Activated T-cell treated with anti-CD3 and anti-CD28 coated beads for 48 hours (primary cell): ENCODE measurements at places on chromosomes 4 and X.

GRCh38 chr4:151458148-151458547 lies 49.2 kb downstream of the FHIP1A start:
- DNase-seq: no peak

- no peak for DNase-seq
These were observed 222.6 kb upstream of the PCDH18 start for GRCh38 chr4:137754652-137755471.

GRCh38 chr4:73617256-73617655 lies 3.0 kb downstream of the RASSF6 start:
- no peak for DNase-seq

GRCh38 chr4:68948985-68949384 lies 2.6 kb downstream of the UGT2A3 start:
- no peak for DNase-seq

DNA sequence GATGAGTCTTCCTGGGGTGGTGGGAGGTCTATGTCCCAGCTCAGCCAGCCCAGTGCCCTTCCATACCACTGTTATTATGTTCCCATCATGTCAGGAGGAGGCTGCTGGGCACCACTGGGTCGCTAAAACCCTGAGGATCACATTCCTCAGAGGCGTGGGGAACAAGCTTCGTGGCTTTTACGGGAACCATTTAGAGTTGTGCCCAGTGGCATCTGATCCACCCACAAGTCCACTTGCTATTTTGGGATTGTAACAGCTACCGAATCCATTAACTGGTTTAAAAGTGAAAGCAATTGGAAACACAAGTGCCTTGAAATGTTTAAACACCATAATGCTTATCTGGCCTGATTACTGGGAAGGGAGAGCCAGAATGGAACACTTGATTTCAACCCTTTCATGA lies 13.1 kb upstream of the CCKAR start:
- no peak for DNase-seq

GRCh38 chr4:108854786-108855185 lies 91.9 kb upstream of the ETNPPL start:
- DNase-seq: no peak

DNA sequence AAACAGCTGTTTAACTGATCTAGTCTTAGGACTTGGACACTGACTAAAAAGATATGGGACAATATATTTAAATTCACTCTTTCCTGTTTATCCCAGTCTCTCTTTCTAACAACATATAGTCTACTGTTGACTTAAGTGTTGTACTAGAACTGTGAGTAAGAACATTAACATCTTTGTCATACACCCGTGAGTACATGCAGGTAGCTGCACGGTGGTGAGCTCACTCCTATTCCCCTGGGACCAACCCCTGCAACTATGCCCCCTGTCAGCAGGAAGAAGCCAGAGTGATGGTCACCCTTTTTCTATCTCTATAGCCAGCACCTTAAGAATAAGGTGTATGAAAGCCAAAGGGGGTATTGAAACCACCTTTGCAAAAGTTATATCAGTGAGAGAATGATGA lies 17.6 kb downstream of the TBL1X start:
- no peak for DNase-seq

DNA sequence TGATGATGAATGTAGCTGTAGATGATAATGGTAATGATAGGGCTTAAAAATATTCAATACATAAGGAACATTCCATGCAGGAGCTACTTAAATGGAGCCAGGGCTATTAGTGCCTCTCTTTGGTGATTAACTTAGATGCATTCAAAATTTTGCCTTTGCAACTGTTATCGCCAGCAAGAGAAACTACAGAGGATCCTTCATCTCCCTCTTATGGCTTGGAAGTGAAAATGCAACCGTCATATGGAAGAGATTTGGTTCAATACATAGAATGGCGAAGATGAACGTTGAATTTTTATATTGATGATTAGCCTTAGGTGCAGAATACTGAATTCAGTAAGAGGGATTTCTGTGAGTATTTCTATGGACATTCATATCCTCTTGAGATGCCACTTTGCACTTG lies 134.5 kb upstream of the NLGN4X start:
- DNase-seq: no peak

DNA sequence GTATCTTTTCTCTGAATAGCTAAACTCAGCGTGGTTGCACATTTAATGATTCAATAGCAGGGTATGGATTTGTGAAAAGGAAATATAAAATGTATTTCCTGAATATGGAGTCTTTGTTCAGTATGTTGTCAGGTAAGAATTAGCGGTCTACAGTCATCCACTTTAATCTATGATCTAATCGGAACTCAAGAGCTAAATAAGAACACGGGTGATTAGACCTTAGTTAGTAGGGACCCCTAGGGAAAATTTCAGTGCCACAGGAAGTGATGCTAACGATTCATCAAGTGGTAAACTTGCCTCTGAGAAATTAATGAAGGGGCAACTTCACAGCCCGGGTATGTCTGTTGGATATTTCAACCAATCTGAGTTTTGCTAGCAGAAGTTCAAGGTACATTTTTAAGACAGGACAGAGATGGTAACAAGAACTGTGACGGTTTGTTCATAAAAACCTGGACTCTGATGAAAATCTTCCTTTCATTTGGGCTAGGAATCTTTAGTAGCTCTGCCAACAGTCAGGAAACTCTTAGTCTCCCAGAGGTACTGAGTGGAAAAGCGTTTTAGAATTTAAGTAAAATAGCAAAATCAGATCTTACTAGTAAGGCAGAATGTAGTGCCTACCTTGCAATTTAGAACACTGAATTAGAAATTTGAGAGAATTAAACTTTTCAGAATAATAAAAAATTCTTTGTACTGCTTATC lies 47.1 kb downstream of the PCDH7 start:
- no peak for DNase-seq

DNA sequence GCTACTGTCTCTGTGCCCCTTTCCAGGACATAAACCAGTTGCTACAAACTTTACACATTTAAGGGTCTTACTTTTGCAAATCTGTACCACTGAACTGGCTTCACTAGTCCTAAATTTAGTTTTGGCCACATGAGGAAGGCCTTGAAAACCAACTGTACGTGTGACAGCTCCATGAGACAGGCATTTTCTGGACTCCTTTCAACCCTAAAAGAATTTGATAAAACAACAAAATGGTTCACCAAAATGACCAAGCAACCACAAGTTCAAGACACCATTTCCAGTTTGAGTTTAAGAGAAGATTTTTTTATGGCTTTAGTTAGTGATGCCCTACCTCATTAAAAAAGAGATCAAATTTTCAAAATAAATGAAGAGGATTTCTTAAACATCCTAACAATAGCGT lies 246.4 kb downstream of the ZNF674 start:
- DNase-seq: no peak

GRCh38 chr4:8272472-8273428 lies 3.2 kb downstream of the HTRA3 start:
- DNase-seq: no peak

DNA sequence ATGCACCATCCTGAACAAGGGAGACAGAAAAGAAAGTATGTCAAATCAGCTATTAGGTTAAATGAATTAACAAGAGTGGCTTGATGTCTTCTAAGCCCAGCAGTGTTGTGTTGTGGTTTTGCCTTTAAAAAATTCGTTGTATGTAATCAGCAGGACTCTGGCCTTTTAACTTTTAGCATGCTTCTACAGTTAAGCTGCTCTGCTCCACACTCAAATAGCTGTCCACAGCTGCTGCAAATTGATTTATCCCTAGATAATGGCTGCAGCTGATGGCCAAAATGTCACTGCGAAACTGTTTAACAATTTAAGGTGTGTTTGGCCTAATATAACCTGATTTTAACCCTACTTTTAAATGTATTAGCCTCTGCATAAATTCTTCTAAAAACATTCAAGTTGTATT lies 85.8 kb downstream of the CXXC4 start:
- DNase-seq: no peak

- no peak for DNase-seq
These were observed 2.7 kb upstream of the ADH7 start for GRCh38 chr4:99437723-99438404.

DNA sequence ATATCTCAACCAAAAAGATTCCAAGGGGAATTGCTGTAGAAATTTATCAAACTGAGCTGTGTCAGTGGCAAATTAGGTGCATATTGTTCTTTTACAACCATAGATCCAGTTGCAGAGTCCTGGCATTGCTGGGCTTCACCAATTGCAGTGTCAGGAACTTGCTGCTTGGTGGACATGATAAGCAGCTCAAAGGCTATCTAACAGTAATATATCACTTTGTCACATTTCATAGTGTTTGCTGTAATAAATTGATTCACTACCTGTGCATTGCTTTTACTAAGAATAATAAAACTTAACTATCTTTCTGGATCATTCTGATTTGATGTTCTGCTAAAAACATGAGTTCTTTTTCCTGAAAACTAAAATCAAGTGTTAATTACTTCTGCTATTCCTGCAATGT lies 30.9 kb upstream of the ACE2 start:
- no peak for DNase-seq

- no peak for DNase-seq
These were observed 139.3 kb downstream of the GPR143 start for GRCh38 chrX:9626379-9626778.

DNA sequence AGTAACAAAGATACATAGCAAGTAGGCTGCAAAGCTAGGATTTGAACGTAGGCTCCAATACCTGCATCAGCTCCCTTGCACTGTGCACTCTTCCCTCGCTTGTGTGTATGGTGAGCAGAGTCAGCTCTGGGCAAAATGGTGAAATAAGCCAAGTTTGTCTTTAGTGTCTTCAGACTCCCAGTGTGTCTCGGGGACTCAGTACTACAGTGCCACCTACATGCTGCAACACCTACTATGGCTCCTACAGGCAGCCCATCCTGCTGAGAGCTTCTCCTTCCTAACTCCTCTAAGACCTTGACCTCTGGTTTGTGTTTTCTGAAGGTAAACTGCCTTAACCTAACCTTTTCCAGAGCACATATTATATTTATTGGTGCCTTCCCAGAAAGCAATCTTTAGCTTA lies 42.5 kb downstream of the RTL9 start:
- no peak for DNase-seq

GRCh38 chr4:139761461-139761860 lies 95.8 kb downstream of the MGST2 start:
- DNase-seq: no peak

GRCh38 chr4:107655289-107655688 lies 64.7 kb downstream of the PAPSS1 start:
- no peak for DNase-seq

DNA sequence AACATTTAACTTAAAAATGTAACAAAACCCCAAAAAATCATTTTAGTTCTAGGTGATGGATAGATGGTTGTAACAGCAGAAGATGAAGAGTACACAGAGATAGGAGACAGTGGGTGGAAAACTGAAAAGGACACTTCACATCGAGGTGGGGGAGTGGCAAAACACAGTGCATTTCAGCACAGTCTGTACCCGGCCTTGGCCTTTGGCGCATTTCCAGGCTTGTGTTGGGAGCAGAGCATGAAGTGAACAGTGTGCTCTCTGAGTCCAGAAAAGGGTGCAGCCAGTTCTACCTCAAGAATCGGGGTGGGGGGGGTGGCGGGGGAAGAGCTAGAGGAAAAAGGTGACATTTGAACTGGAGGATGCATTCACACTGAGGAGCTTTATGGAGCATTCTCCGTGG lies 4.3 kb downstream of the TSPYL2 start:
- no peak for DNase-seq

GRCh38 chr4:971666-972500 lies 1.5 kb downstream of the DGKQ start:
- DNase-seq: no peak

GRCh38 chr4:185817403-185817818 lies 5.4 kb upstream of the SORBS2 start:
- no peak for DNase-seq

GRCh38 chr4:94534401-94535312 lies 82.9 kb downstream of the PDLIM5 start:
- no peak for DNase-seq

DNA sequence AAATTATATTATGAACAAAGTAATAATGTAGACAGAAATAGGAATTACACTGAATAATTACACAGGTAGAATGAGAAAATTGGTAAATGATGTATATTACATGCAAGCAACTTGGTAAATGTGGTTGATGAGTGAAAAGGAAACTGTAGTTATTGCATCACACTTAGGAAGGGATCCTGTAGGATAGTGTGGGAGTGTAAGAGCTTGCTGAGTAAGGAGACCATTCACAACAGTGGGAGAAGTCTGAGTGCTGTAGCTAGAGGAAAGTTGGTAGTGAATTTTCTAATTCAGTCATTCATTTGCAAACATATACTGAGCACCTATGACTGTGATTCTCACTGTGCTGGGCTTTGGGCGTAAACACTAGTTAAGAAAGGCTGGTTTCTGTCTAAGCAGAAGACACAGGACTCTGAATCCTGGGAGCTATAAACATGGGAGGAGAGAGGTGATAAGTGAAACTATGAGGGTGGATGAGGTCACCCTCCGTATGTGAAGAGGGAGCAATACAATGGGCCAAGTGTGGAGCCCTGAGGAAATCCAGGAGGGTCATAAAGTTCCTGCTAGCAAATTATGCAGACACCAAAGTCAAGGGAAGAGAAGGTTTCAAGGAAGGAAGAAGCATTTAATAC lies 14.2 kb upstream of the CPE start:
- DNase-seq: no peak

DNA sequence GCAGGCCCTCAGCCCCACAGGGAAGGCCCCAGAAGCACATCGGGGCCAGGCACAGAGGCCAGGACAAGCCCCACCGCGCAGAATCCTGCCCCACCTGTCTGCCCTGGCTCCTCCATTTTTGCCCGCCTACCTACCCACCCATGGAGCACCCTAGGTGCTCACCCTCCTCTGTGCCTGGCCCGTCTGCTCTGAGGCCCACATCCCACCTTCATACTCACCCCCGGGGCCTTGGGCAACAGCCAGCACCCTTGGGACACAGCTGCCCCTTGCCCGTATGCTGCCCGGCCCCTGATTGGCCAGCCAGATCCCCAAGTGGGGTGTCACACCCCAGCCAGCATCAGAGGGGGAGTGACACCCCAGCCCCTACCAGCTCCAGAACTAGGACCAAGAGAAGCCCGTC lies 10.8 kb upstream of the TREX2 start:
- no peak for DNase-seq

DNA sequence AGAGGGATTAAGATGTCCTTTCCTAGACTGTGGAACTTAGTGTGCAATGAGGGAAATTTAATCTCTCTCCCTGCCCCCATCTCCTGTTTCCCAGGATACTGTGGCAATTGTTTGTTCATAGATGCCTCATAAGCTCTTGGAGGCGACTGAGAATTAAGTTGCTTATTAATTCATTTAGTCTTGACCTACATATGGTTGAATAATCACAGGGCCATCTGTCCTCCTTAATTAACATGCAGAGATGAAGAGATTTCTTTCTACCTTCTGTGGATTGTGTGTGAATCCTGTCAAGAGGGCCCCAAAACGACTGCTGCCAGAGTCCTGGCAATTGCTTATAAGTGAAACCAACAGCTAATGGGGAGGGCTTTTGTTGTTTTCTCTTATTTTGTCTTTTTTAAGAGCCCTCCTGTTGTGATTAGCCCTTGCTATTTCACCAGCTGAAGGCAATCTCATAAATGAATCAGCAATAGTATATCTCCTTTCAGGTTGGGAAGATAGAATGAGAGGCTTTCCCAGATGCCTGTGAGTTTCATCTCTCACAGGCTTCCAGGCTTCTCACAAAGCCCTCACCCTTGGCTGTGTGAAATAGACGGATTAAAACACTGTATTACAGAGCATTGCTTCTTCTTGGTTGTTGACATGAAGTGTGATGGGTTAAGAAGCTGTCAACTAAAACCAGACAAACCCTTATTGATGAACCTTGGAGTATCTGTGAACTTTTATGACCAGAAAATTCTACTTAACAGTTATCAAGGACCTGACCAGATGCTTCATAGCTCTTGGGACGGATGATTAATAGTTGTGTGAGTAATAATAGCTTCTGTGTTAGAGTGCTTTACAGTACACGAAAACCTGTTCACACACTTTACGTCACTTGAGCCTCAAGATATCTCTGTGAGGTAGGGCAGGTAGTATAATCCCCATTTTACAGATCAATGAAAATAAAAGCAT lies 58.5 kb downstream of the PGRMC2 start:
- DNase-seq: no peak
